GM13976 (cell line): ENCODE measurements at places on chromosomes 2 and 18.
A peak's percentile ranks its signal among the peaks of the same experiment; 100 is the strongest.

DNA sequence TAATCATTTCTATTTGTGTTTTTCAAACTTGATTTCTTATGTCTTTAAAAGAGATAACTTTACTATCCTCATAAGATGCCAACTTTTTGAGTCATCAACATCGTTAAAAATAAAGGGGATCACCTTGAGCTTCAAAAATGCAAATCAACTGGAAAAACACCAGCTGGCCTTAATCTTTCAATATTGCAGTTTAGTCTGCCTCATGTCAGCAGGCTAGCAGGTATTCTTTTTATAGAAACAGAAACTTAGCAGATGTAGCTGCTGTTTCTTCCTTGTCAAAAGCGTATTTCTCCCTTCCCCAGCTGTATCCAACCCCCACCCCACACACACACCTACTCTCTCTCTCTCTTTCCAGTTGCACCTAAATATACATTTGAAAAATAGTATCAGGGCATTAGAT lies 154.1 kb upstream of the ZNF804A start:
- DNase-seq: peak; percentile 23

- no peak for DNase-seq
Observed at GRCh38 chr2:238727585-238728329, 120.1 kb upstream of the TWIST2 start.

DNA sequence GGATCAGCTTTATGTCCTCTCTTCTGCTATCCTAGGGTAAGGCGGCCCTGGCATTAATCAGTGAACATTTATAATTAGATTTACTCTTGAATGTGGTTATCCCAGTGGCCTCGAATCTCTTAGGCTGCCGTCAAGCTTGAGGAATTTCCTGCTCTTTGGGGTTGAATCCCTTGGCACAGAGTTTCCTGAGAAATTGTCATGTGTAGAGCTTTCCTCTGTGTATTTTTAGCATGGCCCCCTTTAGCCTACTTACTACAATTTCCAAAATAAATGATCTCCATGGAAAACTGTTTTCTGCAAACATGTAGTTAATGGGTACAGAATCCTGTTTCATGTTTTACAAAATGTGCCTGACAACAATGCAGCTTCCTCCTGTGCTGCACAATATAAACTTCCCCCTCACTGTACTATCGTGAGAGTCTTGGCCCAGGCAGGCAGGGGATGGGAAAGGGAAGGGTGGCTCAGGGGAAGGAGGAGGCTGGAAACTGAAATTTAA lies 18.1 kb downstream of the NCAPH start:
- no peak for DNase-seq

DNA sequence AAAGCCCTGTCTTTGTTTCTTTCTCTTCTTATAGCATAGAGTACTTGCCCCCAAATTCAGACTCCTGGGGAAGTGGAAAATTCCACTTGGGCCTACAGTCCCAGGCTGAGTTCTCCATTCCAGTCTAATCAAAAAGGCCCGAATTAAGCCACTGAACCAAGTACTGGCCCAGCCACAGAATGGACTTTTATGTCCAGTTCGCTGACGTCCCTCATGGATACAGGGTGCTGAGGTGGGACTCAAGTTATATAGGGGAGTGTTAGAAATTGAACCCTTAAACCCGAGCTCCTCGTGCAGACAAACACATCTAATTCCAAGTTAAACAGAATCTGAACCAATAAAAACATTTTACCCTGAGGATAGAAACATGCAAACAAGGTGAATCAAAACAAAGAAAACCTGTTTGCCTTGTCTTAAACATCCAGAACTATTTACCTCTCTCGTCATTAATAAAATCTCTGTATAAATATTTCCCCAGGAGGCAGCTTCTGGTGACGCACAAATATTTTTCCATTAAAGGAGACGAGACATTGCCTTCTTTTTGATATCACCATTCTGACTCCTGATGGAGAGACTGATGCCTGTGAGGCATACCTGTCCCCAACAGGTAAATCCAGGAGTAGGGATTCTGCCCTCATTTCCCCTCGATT lies 136.8 kb upstream of the ARL4C start:
- DNase-seq: no peak

DNA sequence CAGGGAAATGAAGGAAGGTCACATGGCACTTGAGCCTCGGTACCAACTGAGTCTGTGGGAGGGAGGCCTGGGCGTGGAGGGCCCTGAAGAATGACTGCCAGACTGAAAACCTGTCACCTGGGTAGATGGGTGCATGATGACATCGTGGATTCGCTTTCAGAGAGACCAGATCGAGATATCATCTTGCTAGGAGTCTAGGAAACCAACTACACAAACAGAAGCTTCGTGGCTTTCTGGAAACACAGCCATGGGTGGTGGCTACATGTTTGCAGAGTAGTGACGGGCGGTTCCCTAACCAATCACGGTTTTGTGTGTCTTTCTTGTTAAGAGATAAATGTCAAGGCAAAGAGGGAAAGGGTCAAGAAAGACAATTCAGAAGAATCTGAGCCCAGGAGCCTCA lies 155.0 kb downstream of the EIPR1 start:
- DNase-seq: no peak

DNA sequence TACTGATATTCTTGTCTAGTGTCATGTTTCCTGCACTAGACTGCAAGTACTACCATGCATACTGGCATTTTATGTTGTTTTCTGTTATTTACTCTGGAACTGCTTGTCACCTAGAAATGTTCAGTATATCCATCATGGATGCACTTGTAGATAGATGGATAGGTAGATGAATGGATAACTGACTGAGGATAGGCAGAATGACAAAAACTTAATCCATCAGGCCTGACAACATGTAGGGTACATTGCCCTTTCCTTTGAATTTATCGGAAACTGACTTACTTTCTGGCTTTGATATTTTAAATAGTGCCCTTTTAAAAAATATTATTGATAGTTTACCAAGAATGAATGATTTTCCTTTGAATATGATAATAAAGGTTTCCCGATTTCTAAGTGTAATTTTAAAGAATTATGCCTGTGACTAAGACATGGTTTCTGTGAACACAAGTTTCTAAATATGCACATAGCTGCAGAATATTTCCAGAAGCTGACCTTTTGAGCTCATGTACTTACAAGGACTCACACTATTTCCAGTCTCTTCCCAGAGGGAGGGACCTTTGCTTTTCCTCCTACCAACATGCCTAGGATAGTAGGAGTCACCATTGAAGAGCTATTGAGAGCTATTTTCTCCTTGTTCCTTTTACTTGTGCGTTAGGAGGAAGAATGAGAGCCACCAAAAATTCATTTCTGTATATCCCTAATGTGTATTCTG lies 81.3 kb downstream of the ANKRD12 start:
- DNase-seq: no peak

DNA sequence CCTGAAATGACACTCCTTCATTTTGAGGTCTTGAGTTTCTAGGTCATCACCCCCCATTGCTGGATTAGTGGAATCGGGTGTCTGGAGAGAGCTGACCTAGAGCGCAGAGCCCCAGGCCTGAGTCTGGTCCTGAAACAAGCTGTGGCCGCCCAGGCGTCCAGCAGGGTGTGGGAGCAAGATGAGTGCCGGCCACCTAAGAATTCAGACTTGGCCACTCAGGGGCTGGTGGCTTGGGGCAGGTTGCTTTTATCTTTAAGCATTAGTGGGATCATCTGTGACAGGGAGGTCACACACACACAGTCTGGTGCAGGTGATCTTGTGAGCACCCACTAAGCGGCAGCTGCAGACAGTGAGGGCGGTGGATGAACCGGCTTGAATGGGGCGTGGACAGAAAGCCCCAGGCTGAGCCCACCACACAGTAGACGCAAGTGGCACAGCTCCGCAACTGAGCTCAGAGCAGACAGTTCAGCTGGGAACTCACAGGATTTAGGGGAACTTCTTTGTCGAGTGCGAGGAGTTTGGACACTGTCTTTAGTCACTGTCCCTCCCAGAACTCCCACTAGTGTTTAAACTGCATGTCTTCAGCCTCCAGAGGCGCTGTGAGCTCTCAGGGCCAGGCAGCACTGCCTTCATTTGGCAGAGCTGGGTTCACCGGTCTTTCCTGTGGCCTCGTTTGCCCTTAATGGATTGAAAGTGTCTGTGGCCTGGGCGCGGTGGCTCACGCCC lies 21.5 kb downstream of the ITGB1BP1 start:
- DNase-seq: no peak

- no peak for DNase-seq
Observed at GRCh38 chr2:161161074-161161706, 962 bp downstream of the TANK start.

DNA sequence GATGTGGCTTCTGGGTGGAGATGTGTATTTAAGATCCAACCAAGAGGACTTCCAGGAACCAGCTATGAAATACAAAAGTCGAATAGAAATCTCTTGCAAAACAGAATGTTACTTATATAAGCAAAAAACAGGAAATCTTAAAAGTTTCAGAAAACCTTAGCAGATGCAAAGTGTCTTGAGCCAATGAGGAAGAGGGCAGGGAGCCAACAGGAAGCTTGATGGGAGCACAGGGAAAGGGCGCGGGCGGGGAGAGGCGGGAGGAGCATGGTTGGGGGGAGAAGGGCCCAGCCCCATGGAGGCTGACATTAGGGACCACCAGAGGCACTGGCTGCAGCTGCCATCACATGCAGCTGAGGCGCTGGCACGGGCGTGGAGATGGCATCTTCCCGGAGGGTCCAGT lies 203.3 kb downstream of the SNTG2 start:
- DNase-seq: no peak

GRCh38 chr2:236107942-236108625 lies 60.1 kb downstream of the GBX2 start:
- DNase-seq: no peak

DNA sequence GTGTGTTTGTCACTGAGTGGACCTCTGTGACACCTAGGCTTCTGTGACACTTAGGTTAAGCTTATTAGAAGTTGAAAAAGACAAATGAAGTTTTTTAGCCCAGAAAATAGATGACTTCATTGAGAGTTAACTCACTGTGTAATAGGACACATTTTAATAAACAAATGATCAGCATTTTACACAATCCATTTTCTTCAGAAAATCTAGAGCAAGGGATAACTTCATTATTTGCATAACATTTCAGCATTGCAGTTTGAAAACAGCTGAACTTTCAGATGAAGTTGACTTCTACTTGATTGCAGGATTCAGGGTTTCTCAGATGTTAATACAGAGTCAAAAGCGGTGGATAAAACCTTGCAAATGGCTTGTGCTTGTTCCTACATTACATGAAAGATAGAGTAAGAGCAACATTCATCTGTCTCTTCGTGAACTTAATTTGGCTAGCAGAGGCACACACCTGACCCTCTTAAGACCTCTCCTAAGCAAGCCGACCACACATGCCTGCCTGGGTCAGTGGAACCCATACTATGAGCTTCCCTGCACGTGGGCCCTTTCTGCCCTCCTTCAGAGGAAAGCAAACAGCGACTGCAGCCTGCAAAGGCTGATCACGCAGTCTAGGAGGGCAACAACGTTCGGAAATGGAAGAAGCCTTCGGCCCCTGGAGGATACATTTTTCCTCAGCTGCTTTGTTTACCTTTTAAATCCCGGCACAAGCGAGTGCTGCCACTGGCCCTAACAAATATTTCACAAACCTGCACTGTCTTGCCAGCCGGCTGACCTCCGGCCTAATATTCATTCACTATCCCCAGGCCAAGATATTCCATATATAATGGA lies 16.6 kb downstream of the ITGB1BP1 start:
- DNase-seq: no peak

DNA sequence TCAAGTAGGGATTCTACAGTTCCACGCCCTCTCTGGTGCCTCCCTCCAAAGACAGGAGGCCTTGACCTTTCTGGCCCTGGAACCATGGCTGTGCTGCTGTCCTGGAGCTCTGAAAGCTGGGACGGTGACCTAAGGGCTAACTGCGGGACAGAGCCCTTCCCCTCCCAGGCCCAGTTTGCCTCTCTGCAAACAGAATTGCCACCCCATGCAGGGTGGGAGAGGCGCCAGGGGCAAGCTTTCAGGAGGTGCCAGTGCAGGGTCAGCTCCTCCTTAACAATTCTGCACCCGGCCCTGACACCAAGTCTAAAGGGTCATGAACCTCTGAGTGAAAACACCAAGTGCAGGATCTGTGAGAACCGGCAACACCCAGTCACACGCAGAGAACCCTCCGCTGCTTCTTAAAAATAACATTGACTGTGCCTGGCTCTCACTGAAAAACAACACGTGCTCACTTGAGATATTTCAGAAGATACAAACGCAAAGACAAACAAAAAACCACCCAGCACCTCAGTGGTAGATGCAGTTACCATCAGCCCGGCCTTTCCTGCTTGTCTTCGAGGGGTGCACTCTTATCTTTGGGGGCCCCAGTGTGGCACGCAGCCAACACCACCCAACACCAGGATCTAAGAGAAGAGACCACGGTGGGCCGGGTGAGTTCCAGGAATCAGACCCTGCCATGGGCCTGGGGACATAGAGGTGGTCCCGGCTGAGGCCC lies 1.1 kb upstream of the SNED1 start:
- DNase-seq: no peak

DNA sequence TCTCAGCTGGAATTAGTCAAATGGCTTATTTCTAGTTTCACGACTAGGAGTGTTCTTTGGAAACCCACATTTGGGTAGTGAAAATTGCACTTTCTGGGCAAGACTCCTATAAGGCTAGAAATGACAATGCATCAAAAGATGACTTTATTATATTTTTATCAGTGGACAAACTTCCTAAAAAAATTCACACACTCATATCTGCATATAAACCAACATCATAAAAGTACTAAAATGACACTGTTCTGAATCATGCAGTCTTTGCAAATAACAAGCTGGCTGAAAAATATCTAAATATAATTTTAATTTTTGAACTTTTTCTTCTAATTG lies 17.6 kb downstream of the MXD1 start:
- DNase-seq: no peak

DNA sequence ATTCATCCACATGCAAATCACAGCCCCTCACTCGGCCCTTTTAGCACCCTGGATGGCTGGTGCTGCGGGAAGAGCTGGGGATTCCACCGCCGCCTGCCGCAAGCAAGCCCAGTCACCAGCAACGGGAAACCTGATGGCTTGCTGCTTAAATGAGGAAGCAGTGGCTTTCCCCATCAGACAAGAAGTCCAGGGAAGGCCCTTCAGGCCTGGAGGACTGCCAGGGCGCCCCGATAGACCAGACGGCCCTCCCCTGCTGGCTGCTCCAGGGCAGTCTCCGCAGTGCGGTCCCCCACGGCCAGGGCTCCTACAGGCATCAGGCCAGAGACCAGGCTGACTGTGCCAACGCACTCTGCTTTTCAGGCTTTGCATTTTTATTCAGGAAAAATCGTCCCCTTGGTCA lies 439.1 kb downstream of the EIPR1 start:
- no peak for DNase-seq

DNA sequence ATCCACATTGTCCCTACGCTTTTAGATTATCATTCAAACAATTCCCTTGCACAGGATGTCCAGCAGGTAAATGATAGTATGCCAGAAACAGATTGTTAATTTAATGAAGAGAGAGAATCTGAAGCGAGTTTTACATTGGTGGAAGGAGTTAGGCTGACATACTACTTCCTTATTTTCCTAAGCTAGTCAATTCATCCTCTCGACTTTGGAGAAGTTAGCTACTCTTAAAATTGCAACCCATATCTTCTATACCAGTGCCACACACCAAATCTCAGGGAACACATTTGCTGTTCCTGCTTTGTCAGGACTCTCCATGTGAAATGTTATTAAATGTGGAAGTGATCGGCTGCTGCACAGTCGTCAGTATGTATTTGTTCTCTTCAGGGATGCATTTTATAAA lies 249.2 kb downstream of the NAPG start:
- no peak for DNase-seq
